ENCODE measurements at places on chromosomes 11 and 22.

DNA sequence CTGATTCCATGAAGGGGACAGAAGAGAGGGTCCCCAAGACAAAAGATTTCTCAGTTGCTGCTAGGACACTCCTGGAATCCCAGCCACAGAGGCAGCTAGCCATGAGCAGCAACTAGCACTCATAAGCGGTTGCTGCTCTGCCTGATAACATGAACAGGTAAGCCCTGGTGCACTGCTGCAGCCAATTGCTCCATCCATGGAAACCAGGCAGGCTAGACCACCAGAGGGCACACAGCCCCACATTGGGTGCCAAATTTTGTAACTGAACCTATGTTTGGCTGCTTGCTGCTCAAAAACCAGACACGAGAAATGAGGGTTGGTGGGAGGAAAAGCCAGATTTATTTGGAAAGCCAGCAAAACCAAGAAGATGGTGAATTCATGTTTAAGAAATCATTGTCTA lies 21.9 kb upstream of the QSER1 start:
- no peaks in the 10 kb centered on the region for H3K36me3 ChIP-seq
- no peak overlapping the region for H3K4me3 ChIP-seq
- no peaks in the 10 kb centered on the region for H3K4me1 ChIP-seq
- no peak overlapping the region for H3K27ac ChIP-seq
- H3K27me3 ChIP-seq: no peaks in the 10 kb centered on the region
- no peak for DNase-seq

- no peak overlapping the region for H3K4me3 ChIP-seq
- H3K36me3 ChIP-seq: no peaks in the 10 kb centered on the region
- H3K27ac ChIP-seq: no peak overlapping the region
- H3K27me3 ChIP-seq: no peaks in the 10 kb centered on the region
- no peak for DNase-seq
Measured at GRCh38 chr11:102476069-102476468, 23.5 kb upstream of the TMEM123 start.

DNA sequence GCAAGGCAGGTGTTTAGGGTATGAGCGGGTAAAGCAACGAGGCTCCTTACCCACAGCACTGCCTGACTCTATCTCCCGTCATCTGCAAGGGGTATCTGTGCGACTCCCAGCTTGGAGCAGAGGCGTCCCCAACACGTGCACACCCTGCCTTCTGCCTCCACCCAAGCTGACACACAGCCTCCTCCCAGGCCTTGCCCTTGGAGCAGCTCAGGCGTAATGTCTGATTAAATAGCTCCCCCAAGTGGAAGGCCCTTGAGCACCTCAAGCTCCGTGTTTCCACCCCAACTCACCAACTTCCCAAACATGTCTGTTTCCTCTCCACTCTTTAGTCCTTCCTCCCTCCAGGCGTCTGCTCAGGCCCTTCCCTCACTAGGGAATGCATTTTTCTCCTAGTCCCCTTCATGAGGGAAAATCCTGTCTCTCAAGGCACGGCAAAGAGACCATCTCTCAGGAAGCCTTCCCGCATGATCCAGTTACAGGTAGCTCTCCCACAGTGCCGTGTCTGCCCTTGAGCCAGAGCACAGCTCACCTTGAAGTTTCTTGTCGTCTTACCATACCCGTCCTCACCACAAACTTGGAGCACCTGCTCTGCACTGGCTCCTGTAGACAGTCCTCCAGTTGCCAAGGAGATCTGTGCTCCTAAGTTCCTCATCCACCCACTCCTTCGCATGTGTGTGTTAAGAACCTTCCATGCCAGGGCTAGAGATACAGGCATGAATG lies 15.8 kb downstream of the CYB5R2 start:
- peaks cover 16% of the 10 kb centered on the region for H3K36me3 ChIP-seq
- H3K27ac ChIP-seq: no peak overlapping the region
- no peaks in the 10 kb centered on the region for H3K27me3 ChIP-seq
- H3K4me1 ChIP-seq: peaks cover 15% of the 10 kb centered on the region
- H3K4me3 ChIP-seq: no peak overlapping the region

GRCh38 chr11:68969386-68969785 lies 11.4 kb downstream of the MRGPRD start:
- no peak overlapping the region for H3K27ac ChIP-seq
- no peaks in the 10 kb centered on the region for H3K4me1 ChIP-seq
- no peaks in the 10 kb centered on the region for H3K27me3 ChIP-seq
- H3K36me3 ChIP-seq: no peaks in the 10 kb centered on the region
- H3K4me3 ChIP-seq: no peak overlapping the region

GRCh38 chr11:127066401-127067090 lies 66.0 kb upstream of the KIRREL3 start:
- DNase-seq: peak; percentile 9
- no peaks in the 10 kb centered on the region for H3K36me3 ChIP-seq
- no peak overlapping the region for H3K4me3 ChIP-seq
- H3K27ac ChIP-seq: no peak overlapping the region
- H3K27me3 ChIP-seq: peaks cover 2% of the 10 kb centered on the region
- no peaks in the 10 kb centered on the region for H3K4me1 ChIP-seq

Measured in right atrium auricular region (tissue), 2 donors.